ENCODE measurements at places on chromosomes 5 and 9.

- DNase-seq = no peak
Observed at GRCh38 chr5:41795125-41795524, 75.1 kb downstream of the OXCT1 start.

DNA sequence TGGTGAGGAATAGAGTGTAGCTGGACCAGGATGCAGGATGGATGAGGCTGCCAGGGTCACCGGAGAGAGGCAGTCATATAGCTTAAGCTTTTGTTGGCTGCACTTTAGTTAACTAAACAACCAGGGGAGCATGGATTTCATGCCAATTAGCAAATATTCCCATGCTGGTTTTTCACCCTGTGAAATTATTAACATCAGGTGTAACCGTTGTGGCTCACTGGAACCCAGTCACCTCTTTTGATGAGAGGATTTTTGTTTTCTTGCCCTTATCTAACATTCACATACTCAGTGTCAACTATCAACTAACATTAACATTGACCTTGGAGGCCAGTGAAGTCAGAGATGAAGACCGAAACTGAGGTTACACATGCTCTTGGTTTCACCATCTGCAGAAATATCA is 97.2 kb upstream of the BASP1 start:
- no peak for DNase-seq

DNA sequence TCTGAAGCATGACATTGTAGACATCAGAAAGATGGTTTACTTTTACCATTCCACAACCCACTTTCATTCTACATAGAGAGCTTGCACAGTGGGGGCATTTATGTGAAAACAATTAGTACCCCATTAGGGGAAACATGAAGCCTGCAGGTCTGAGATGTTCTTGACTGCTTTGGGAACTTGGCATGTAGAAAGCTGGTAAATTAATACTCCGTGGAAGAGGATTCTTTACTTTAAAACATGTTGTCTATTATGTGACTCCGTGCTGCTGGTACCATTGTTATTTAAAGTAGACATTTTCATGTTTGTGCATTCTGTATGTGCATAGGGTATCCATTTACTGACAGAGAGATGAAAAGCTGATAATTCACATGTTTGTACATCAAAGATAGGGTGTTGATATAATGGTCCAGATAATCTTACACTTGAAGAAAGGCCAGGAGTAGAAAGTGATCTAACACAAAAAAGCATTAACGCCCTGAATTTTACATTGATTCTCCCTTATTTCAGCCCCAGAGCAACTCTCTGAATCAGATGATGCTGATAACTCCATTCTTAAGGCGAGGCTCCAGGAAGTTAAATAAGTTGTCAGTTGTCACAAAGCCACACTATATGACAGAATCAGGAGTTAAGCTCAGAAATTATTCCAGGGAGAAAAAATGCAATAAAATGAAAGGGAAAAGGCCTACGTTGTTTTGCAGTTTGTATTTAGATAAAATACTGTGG is 50.1 kb upstream of the CD180 start:
- DNase-seq = no peak

DNA sequence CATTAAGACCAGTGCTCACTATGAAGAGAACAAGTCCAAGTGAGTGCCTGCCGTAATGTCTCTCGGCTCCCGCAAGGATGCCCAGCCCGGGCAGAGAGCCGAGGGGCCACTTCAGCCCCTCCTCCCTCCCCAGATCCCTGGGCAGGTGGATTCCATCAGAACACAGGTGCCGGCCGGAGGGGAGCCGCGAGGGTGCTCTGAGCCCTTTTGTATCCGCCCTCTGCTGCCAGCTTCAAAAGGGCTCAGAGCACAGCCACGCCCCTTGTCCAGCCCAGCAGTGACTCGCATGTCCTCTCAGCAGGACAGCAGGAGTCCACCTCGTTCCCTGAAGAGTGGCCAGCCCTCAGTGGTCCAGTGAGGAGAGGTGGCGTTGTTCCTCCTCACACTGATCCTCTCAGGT is 43.9 kb downstream of the CYFIP2 start:
- DNase-seq = no peak

GRCh38 chr5:157541447-157542118 is 34.0 kb downstream of the ADAM19 start:
- DNase-seq = no peak

- DNase-seq = no peak
Observed at GRCh38 chr9:89277454-89277853, 33.5 kb upstream of the CKS2 start.

GRCh38 chr5:61809651-61810050 is 477.6 kb downstream of the ZSWIM6 start:
- DNase-seq = no peak

DNA sequence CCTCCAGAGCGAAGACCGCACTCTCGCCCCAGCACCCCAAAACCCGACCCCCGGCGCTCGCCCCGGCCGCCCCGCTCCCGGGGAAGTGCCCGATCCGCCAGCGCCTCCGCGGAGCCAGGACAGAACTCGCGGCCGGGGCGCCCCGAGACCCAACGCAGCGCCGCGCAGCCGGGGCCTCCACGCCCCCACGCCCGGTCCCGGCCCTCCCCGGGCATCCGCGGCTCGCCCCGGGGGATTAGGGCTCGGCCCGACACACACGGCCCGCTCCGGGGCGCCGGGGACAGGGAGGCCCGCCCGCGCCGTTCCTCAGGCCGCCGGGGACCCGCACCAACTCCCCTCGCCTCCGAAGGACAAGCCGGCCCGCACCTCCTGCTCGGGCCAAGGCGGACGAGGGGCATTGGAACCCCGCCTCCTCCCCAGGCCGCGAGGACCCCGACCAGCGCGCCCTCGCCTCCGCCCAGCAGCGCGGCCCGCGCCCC is 544 bp downstream of the FNBP1 start:
- no peak for DNase-seq

- DNase-seq = no peak
Observed at GRCh38 chr5:65749956-65750355, 28.0 kb downstream of the NLN start.

- no peak for DNase-seq
Observed at GRCh38 chr5:133861161-133861737, 107.2 kb downstream of the C5orf15 start.

GRCh38 chr5:66551338-66551737 is 44.9 kb upstream of the MAST4 start:
- no peak for DNase-seq

DNA sequence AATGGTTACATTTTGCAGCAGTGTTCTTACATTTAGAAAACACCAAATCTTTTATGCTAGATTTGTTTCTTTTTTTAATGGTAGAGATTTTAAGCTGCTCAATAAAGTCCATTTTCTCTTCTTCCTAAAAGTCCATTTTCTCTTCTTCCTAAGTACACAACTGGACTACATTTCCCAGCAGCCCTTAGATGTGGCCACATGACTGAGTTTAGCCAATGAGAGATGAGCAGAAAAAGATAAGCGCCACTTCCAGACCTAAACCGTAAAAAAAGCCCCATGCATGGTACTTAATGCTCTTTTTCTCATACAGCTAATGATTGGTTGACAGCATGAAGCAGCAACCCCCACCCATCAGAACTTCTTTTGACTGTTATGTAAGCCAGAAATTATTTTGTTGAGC is 206.7 kb downstream of the FAM114A2 start:
- no peak for DNase-seq

DNA sequence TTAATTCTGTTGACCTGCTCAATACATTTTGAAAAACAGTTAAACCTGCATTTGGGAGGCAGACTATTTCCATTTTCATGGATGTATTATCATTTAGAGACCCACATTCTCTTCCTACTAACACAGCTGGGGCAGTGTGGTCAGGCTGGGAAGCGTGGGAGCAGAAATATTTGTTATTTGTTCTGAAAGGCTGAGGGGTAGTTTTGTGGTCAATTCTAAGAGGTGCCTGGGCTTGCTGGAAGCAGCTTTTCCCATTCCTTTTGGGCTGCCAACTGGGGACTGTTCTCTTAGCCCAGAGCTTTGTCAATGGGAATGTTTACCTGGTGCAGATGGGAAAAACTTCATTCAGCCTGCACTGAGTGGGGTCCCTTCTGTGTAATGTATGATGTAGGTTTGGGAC is 171.4 kb upstream of the DAP start:
- DNase-seq = no peak

- no peak for DNase-seq
Observed at GRCh38 chr9:17480966-17481365, 97.9 kb upstream of the SH3GL2 start.

DNA sequence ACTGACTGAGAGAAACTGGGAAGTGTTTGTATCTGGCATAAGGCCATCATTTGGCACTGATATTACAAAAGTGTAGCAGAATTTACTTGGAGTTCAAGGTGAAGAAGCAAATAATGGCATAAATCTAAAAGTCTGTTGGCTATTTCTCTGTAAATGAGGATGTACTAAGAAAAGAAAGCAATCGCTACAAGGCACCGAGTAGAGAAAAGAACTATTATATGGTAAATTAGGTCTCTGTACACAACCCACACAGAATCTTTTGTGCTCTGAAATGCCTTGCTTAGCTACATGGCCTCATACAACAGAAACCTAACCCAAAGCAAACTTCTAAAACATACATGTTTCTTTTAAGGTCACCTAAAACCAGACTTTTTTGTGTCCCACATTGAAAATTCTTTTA is 290.1 kb upstream of the WWC1 start:
- DNase-seq = no peak

GRCh38 chr9:134056483-134057306 is 11.1 kb downstream of the BRD3 start:
- no peak for DNase-seq

DNA sequence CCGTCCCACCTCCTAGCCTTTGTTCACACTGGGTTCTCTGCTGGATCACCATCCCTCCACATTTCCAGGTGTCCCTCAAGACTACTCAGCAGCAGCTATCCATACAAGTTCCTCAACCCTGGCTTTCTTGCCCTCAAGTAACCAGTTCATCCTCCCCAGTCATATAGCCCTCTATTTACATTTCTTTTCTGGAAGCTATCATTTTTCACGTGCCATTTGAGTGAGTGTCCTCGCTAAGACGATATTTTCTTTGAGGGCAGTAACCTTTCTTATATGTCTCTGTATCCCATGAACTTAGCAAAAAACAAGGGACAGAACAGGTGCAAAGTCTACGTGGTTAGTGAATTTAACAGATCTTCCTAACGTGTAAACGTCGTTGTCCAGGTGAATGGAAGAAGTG is 29.6 kb upstream of the KCNMB1 start:
- no peak for DNase-seq

DNA sequence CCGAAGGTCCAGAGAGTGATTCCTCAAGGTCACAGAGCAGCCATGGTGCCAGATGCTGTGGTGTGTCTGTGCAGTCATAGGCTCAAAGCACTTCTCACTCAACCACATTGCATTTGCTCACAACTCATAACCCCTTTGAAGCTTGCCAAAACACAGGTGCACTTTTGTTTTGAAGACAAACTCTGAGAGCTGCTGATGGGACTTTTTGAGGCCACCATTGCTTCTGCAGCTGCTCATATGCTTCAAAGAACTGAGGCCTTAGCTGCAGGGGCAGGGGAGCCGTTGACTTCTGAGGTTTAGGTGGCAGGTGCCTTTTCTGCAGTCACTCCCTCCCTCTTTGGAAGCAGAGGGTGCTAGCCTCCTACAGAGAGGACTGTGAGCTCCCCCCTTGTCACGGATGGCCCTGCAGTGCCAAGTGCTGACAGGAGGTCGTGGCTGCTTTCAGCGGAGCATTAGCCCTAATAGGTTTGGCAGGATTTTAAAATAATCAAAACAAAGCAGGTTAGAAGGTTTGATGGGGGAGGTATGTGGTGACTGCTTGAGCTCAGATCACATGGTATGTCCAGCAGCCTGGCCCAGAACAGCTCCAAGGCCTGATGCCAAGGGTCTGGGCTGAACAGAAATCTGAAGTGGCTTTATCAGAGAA is 232.1 kb downstream of the MAN2A1 start:
- DNase-seq = no peak

GRCh38 chr9:35350212-35350611 is 139.7 kb upstream of the RUSC2 start:
- DNase-seq = no peak

- no peak for DNase-seq
Observed at GRCh38 chr5:180909782-180910181, 10.8 kb downstream of the BTNL8 start.

- DNase-seq = no peak
Observed at GRCh38 chr5:134328619-134329018, 38.4 kb downstream of the CDKL3 start.

- no peak for DNase-seq
Observed at GRCh38 chr5:131966551-131966950, 21.1 kb upstream of the MEIKIN start.

- peak; percentile 2 for DNase-seq
Observed at GRCh38 chr5:119537704-119538103, 85.4 kb downstream of the HSD17B4 start.

DNA sequence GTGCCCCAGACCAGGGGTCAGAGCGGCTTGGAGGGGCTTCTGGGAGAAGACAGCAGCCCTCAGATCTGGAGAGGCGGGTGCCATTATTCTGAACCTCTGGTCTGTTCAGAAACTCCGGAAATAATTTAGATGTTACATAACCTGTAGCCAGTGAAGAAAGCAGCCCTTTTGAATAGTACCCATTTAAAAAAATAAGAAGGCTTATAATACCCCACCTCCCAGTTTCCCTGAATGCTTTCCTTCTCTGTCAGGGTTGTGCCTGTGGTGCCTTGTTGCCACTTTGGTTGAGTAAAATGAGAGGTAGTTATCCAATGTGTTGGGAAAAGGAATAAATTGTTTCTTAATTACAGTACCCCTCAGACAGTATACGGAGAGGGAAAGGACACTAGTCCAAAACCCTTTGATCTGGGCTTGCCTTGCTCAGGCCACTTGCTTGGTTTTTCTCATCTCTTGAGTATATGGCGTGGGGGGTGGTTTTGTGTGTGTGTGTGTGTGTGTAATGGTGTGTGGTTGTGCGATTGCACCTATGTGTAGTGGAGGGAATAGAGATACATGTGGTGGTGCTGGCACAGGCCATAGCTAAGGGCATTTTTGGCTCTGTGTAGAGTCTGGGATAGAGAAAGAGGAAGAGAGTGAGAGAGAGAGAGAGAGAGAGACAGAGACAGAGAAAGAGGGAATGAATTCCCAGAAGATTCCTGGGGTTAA is 59.1 kb upstream of the TLR4 start:
- no peak for DNase-seq

GRCh38 chr9:103837940-103838339 is 256.2 kb upstream of the SMC2 start:
- DNase-seq = no peak

DNA sequence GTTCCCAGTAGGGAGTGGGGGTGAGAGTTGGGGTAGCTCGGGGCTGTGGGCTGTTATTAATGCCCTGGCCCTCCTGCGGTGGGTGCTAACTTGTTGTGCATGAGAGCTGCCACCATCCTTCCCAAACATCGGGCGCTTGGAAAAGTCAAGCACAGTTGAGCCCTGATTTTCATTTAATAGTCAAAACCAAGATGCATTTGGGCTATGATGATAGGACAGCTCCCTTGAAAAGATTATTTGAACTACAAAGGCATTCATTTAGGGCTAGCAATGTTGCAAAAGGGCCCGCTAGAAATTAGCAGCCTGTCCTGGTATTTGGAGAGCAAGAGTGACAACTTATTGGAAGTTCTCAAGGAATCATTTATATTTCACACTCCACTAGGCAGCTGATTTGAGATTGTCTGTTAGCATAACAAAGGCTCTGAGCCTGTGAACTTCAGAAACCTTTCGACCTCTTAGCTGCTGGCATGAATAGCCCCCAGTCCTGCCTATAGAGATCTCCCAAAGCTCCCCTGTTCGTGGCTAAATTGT is 128.2 kb upstream of the TMEM161B start:
- DNase-seq = no peak
